ENCODE measurements at places on chromosomes 4 and X.

DNA sequence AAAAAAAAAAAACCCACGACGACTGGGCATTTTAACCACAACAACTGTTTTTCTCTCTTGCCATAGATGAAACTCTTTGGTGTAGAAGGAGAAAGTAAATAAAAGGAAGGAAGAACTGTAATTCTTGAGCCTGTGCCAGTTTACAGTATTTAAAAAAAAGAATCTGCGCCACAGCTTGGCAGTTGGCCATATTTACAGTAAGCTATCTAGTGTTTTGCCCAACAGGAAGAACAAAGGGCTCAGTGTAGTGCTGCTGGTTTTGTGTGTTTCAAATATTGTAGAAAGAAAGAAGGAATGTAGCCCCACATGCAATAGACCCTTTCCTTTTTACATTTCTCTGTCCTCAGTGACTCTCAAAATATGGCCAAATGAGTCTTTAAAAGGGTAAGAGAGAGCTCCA lies 66.1 kb downstream of the NR3C2 start:
- DNase-seq, result no peak

DNA sequence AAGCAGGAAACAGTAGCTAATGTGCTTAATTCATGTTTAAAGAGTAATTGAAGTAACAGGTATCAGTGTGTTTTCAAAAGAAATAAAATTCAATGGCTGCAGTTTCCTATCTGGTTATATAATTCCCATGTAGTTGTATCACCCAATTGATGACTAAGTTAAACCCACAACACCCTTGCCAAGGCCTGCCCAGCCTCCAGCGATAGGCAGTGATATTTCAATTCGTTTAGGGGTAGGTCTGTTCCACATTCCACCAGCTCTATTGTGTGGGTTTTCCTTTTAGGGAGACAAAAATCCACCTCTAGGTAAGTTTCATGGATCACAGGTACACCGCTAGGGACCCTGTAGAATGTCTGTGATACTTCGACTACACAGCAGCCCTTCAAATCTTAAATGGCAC lies 24.7 kb upstream of the MXRA5 start:
- DNase-seq, result no peak

DNA sequence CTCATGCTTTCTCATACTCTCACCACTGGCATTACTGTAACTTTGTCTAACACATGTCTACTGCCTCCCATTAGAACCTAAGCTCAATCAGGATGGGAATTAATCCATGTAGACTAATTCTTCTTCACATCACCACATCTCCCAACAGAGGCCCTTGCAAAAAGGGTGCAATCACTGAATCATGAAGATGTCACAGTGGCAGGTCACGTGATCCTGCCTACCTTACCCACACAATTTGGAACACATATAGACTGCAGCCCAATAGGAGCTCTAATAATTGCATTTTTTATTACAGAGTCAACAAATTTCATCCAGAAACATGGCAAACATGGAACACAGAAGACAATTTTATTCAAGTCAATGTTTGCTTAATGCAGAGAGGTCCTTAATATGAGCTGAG lies 146.6 kb downstream of the NR3C2 start:
- DNase-seq, result no peak

DNA sequence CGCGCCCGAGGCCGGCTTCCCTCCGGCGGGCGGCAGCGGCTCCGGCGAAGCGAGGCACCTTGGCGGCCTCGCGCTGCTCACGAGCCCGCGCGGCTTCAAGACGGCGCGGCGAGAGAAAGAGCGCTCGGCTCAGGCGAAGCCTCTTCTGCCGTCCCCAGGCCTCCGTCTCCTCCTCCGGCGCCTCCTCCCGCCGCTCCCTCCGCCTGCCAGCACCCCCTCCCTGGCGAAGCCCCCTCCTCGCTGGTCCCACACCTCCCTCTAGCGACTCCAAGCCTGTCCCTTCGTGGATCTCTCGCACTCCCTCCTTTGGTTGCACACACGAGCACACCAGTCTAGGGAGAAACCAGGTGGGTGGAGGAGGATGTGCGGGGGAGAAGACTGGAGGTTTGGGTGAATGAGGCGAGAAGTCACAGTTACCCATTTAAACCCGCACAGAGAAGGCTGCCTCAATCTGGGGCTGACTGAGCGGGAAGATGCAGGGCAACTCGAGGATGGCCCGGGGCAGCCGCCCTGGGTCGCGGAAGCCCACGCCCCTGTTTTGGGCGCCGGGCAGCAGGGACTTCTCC lies at the start of gene CAMK2D:
Gene CAMK2D, minus strand, starts transcription at position 119 of the 566 bp plus-strand sequence. CDS start 670 bp downstream, outside the sequence.
- DNase-seq, result peak; percentile 77

DNA sequence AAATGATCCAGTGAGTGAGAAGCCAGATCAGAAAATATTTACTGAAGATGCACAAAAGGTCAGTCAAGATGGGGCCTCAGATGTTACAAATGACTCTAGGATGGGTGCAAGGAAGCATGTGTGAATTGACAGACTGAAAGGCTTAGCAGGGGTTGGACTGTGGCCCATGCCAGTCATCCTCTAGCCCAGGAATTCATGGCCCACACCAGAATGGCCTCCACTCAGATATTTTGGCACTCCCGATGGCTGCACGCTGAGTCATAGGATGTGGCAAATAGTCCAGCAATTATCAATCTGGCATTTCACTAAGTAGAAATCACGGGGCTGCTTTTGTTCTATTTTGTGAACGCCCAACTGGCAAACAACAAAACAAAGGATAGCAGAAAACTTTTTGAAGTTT lies 406.5 kb downstream of the IQCM start:
- DNase-seq, result no peak

DNA sequence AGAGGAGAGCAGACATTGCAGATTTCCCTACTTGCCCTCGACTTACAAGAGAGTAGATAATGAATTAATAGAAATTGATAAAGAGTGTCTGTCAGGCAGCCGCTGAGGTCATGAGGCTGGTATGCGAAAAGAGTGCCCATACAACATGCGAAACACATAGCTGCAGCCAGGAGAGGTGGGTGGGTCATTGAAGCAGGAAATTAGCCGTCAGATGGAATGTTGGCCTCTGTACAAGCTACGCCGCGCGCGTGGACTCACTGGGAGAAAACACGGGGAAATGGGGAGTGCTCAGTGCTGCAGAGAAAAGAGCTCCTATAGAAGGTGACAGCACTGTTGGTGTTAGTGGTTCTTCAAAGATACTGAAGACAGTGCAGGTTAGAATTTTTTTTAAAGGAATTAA lies 125.1 kb downstream of the RAPGEF2 start:
- DNase-seq, result peak; percentile 38

DNA sequence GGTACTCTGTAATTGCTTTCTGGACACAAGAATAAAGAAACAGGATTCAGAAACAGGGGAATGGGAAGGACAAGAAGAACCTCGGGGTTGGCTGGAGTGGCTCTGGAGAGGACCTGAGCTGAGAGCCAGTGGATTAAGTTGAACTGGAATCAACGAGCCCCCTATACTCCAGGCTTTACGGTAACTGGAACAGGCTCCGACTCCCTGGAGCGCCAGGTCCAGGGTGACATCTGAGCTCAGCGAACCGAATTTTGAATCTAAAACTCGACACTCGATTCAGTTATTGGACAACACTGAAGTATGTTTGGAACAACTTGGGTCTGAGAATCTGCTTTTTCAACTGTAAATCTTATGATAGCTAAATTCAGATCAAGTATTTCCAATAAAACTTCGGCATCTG lies 23.9 kb downstream of the HMX1 start:
- DNase-seq, result no peak

- no peak for DNase-seq
These were observed 15.4 kb downstream of the IQSEC2 start for GRCh38 chrX:53265771-53266574.

DNA sequence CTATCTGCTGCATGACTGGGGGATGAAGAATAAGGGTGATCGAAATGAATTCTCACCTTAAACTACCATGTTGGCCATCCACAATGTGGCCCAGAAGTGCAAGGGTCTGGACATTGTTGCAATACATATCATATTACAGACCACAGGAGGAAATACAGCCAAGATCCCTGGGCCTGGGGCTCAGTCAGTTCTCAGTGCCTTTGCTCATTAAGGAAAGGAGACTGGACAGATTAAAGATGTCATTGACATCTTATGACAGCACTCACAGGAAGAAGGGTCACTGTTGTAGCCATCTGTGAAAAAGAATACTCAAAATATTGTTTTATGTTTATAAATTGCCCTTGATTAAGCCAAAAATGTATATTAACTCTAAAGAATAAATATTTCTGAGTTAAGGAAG lies 1345.2 kb downstream of the FSTL5 start:
- DNase-seq, result no peak

DNA sequence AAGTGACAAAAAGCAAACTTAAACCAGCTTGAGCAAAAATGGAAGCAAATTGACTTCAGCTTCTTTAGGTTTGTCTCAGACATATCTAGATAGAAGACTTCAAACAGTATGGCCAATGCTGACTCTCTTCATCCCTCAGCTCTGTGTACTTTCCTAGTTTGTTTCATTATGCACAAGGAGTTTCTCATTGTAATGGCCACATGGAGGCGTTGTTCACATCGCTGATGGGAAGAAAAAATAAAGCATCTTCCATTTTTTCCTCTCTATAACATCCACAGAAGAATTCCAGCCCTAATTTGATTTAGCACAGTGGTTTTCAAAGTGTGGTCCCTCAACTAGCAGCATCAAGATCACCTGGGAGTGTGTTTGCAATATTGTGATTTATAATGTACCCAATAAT lies 397.5 kb upstream of the PRKX start:
- DNase-seq, result no peak

GRCh38 chrX:122418758-122419157 lies 765.3 kb upstream of the GRIA3 start:
- no peak for DNase-seq

DNA sequence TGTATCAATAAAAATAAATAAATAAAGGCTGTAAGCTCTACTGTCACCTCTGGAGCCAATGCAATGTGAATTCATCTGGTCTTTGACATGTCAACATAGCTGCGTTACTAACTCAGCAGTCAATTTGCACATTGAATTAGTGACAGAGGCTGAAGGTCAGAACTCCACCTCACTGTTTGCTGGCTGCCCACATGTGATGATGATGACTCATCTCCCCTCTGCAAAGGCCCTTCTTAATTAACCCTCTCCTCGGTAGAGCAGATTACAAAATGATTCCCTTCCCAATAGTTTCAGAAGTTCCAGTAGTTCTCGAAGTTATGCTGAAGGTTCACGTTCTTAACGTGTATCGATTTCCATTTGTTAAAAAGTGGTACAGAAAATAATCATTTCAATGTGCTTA lies 1626.0 kb upstream of the TENM3 start:
- no peak for DNase-seq

GRCh38 chrX:42976746-42977366 lies 198.9 kb upstream of the PPP1R2C start:
- DNase-seq, result no peak

GRCh38 chrX:63735882-63736281 lies 49.1 kb downstream of the ARHGEF9 start:
- no peak for DNase-seq

DNA sequence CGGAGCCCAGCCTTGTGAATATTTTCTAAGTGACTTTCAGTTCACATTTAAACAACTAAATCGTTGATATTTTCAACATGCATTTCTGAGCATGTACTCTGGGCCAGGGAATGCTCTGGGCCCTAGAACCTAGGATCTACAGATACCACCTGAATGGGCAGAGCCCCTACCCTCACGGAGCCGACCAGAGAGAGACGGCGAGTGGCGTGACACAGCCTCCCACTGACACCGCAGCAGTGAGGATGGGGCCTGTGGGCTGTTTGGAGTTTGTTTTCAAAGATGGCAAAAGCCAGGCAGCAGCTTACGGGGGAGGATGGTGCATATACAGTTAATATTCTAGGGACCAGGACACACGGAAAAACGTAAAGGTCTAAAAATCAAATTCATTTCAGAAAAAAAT lies 17.7 kb downstream of the NELFA start:
- no peak for DNase-seq

DNA sequence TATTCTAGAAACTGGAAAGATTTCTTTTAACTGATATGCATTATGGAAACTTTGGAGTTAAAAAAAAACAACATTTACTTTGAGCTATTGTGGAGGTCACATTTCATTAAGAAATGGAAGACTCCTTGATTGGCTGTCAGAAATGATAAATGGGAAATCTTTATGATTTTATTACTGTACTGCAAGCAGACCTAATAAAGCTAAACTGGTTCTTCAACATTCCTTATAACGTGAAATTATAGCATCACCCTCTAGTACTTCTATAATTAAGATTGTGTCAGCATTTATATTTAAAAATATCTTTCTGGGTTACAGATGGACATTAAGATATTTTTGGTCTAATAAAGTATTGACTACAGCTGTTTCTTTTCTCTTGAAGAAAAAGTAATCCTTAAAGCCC lies 213.8 kb upstream of the PACRGL start:
- no peak for DNase-seq

- no peak for DNase-seq
These were observed 169.2 kb upstream of the MAGEB18 start for GRCh38 chrX:25968920-25969319.

Data from mesothelial cell of epicardium (in vitro differentiated cells).